ENCODE measurements at places on chromosomes 2 and 18. TPM values are rescaled to one million over a fixed set of nuclear protein-coding genes. Genes with fewer than 3 reads are reported as not detected.

IL1RN gene
- not detected for total RNA-seq

CYP26B1 gene
- under 0.01 TPM for total RNA-seq

PAX3 gene
- total RNA-seq: not detected

ZBTB7C gene
- total RNA-seq: not detected

ALKAL2 gene
- total RNA-seq: not detected

SP5 gene
- total RNA-seq: not detected

STPG4 gene
- not detected for total RNA-seq

DSG1 gene
- not detected for total RNA-seq

RAB6C gene
- not detected for total RNA-seq

NCKAP5 gene
- 2.9 TPM for total RNA-seq

SLC9A2 gene
- total RNA-seq: not detected

MALL gene
- total RNA-seq: 26.6 TPM

GAREM1 gene
- 0.32 TPM for total RNA-seq

NXPH2 gene
- total RNA-seq: 0.32 TPM

ANO7 gene
- total RNA-seq: 0.15 TPM

All from epithelial cell of umbilical artery (primary cell).